ENCODE measurements at places on chromosomes 2 and 18. TPM values are rescaled to one million over a fixed set of nuclear protein-coding genes. Genes with fewer than 3 reads are reported as not detected.

- H3K4me1 ChIP-seq, result peaks cover 13% of the 10 kb centered on the region
- no peak overlapping the region for H3K27ac ChIP-seq
- H3K4me3 ChIP-seq, result no peak overlapping the region
- H3K36me3 ChIP-seq, result no peaks in the 10 kb centered on the region
- H3K27me3 ChIP-seq, result no peaks in the 10 kb centered on the region
Observed at GRCh38 chr2:158321264-158321663, 135.3 kb downstream of the CCDC148 start.

- 0 out of 2 replicates have a peak, but pooled peaks cover 3% of the 10 kb centered on the region for H3K27me3 ChIP-seq
- no peaks in the 10 kb centered on the region for H3K4me1 ChIP-seq
- DNase-seq, result no peak
- no peaks in the 10 kb centered on the region for H3K36me3 ChIP-seq
- H3K4me3 ChIP-seq, result no peak overlapping the region
Observed at GRCh38 chr2:104863468-104864279, 9.8 kb downstream of the POU3F3 start.

- no peaks in the 10 kb centered on the region for H3K36me3 ChIP-seq
- H3K27me3 ChIP-seq, result no peaks in the 10 kb centered on the region
- H3K27ac ChIP-seq, result no peak overlapping the region
- no peaks in the 10 kb centered on the region for H3K4me1 ChIP-seq
- no peak for DNase-seq
Observed at GRCh38 chr2:17272652-17273525, 245.4 kb downstream of the RAD51AP2 start.

DNA sequence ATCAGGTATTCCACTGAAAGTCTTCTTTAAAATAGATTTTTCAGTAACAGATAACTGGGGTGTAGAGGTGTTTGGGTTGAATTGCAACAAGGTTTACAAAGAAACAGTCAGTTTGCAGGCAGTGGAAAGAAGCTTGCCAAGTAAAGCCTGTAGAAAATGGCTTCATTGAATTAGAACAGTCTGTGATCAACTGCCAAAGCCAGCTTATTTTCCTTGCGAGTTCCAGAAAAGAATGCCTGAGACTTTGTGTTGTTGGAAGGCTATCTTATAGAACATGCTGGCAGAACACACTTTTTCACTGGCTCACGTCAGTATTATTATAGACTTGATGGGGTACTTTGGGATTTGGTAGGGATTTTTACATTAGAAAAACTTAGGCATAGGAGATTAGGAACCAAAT is 601.0 kb downstream of the XIRP2 start:
- H3K4me3 ChIP-seq, result no peak overlapping the region
- H3K36me3 ChIP-seq, result no peaks in the 10 kb centered on the region
- H3K27ac ChIP-seq, result no peak overlapping the region
- peaks cover 21% of the 10 kb centered on the region for H3K4me1 ChIP-seq

Gene ERLEC1
- total RNA-seq, result 46.9 TPM

Gene USP34
- total RNA-seq, result 133 TPM

DNA sequence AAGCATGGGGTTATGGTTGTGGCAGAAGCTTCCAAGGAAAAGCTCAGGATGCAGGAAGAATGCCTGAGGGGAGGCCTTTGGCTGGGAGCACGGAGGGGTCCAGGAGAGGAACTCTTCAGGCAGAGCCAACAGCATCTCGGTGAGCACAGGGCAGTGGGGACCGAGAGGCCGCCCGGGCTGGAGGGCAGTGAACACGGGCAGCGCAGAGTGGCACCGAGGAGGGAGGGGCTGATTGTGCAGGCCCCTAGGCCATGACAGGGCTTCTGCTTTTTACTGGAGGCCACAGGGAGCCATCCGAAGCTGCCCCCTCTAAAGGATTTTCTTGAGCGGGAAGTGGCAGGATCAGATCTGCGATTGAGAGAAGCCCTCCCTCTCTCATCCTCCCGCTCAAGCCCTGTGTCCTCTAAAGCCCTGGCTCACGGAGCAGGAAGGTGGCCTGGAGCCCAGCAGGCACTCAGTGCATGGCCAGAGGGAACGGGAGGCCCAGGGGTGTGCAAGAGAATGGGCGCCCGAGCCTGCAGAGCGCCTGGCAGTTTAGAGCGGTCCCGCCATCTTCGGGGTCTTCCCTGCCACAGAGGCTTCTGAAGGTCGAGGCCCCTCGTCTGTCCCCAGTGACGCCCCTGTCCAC is 110.0 kb upstream of the STON1 start:
- DNase-seq, result no peak
- no peak overlapping the region for H3K4me3 ChIP-seq
- H3K4me1 ChIP-seq, result peaks cover 12% of the 10 kb centered on the region
- no peaks in the 10 kb centered on the region for H3K36me3 ChIP-seq

GRCh38 chr2:240467149-240467642 is 31.7 kb downstream of the GPC1 start:
- no peak overlapping the region for H3K27ac ChIP-seq
- H3K27me3 ChIP-seq, result no peaks in the 10 kb centered on the region
- peaks cover 44% of the 10 kb centered on the region for H3K36me3 ChIP-seq
- H3K4me1 ChIP-seq, result no peaks in the 10 kb centered on the region
- peak; percentile 2 for DNase-seq

Gene INO80D
- total RNA-seq, result 6.5 TPM

DNA sequence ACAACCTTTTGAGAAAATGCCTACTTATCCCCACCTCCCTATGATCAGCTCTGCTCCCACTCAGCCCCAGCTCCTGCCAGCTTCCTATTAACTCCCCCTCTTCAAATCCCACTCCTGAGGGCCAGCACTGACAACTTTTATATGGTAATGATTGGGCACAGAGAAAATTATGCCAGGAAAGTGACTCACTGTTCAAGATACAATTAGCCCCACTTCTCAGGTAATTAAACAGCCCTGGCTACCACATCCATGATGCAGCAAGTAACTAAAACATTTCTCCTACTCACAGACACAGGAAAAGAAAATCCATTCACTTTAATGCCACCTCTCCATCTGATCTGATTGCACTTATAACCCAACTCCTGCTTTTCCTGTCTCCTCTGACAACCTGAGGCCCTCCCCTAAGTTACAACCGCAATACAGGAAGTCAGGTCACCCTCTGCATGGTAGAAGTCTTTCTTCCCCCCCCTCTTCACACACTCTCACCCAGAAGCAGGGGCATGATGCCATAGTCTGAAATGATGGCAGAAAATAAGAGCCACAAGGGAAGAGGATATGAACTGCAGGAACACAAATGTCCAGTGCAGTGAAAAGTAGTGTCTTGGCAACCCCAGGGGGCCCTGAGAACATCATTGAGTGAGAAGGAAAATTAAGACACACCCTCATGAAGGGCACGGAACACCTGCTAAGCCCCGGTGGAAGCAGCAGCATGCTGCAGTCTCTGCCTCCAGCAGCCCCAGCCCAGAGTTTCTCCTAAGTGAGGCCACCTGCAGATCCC is 54.4 kb downstream of the STK39 start:
- H3K4me3 ChIP-seq, result no peak overlapping the region
- H3K27me3 ChIP-seq, result no peaks in the 10 kb centered on the region
- DNase-seq, result no peak
- H3K4me1 ChIP-seq, result no peaks in the 10 kb centered on the region

Gene SLC30A3
- 4.4 TPM for total RNA-seq

GRCh38 chr2:44560352-44560751 is 198.6 kb downstream of the CAMKMT start:
- H3K27me3 ChIP-seq, result no peaks in the 10 kb centered on the region
- H3K36me3 ChIP-seq, result no peaks in the 10 kb centered on the region
- H3K4me1 ChIP-seq, result peaks cover 16% of the 10 kb centered on the region
- no peak overlapping the region for H3K4me3 ChIP-seq

DNA sequence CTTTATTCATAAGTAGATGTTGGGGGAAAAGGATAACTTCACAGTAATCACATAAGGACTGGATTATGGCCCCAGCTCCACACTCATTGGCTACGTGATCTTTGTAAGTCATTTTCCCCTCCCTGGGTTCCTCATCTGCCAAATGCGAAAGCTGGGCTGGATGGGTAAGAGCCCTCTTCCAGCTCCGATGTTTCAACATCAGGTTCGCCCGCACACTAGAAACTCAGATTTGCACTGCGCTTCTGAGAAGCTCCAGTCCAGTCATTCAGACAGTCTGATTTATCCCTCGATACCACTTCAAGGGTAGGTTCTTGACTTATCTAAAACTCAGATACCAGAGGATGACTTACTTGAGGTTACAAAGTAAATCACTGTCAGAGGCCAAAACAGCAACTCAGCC is 31.0 kb upstream of the RMDN2 start:
- H3K4me3 ChIP-seq, result no peak overlapping the region
- DNase-seq, result no peak
- no peak overlapping the region for H3K27ac ChIP-seq
- 0 out of 2 replicates have a peak, but pooled peaks cover 5% of the 10 kb centered on the region for H3K27me3 ChIP-seq

Gene VIL1
- total RNA-seq, result 0.02 TPM

- no peak overlapping the region for H3K27ac ChIP-seq
- no peaks in the 10 kb centered on the region for H3K4me1 ChIP-seq
- no peaks in the 10 kb centered on the region for H3K36me3 ChIP-seq
- no peak for DNase-seq
- no peaks in the 10 kb centered on the region for H3K27me3 ChIP-seq
Observed at GRCh38 chr18:62723666-62724281, 8.4 kb downstream of the PHLPP1 start.

DNA sequence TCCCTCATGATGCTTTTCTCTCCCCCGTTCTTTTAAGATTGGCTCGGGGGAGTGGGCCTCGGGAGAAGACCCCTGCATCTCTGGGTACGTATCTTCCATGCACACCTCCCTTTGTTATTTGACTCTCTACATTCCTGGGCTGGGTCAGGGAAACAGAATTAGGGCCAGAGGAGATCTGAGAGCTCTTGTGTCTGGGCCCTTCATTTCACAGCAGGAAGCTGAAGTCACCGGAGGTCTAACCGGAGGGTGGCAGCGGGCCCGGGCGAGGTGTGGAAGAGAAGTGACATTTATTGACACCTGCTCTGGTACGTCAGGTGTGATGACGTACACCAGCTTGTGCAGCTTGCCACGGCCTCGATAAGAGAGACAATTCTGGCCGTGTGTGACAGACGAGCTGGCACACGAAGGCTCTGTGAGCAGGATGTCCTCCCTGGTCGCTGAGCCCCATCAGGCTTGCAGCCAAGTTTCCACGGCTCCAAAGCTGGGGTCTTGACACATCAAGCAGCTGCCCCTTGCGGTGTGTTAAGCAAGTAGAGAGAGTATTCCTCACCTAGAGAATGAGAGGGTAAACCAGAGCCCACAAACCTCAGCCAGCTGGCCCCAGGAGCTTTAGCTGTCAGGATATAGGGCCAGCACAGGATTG is 30.4 kb downstream of the TOGARAM2 start:
- peak overlapping the region; percentile 34 for H3K4me3 ChIP-seq
- H3K27ac ChIP-seq, result peak overlapping the region; percentile 75
- no peaks in the 10 kb centered on the region for H3K36me3 ChIP-seq
- DNase-seq, result peak; percentile 96
- H3K4me1 ChIP-seq, result peaks cover 43% of the 10 kb centered on the region

DNA sequence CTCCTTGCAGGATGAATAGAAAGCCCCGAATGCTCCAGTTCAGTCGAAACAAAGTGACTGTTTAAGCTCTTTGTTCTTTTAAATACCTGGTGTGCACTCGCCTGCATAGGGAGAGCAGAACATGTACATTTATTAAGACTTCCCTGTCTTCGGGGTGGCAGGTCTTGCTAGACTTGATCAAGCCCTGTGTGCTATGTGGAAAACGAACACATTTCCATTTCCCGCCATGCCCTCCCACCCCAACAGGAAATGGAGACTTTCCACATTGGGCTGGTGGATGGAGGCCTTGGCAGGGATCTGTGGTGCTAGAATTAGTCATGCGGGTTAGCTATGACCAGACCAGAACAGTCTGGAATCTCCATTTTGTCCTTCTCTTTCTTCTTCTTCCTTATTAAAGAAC is 321.0 kb upstream of the THSD7B start:
- no peaks in the 10 kb centered on the region for H3K4me1 ChIP-seq
- H3K27me3 ChIP-seq, result peaks cover 5% of the 10 kb centered on the region
- no peak overlapping the region for H3K27ac ChIP-seq
- no peak overlapping the region for H3K4me3 ChIP-seq

Gene HMSD
- total RNA-seq, result not detected

Gene ALPI
- total RNA-seq, result not detected

- H3K27ac ChIP-seq, result no peak overlapping the region
- DNase-seq, result no peak
- no peaks in the 10 kb centered on the region for H3K4me1 ChIP-seq
- H3K36me3 ChIP-seq, result no peaks in the 10 kb centered on the region
Observed at GRCh38 chr18:79187532-79188277, 118.5 kb downstream of the ATP9B start.

Gene TRABD2A
- 1.4 TPM for total RNA-seq

Gene SLC19A3
- not detected for total RNA-seq

GRCh38 chr2:150938527-150938926 is 323.1 kb downstream of the RBM43 start:
- no peaks in the 10 kb centered on the region for H3K4me1 ChIP-seq
- no peaks in the 10 kb centered on the region for H3K27me3 ChIP-seq
- no peak overlapping the region for H3K4me3 ChIP-seq
- no peak overlapping the region for H3K27ac ChIP-seq

DNA sequence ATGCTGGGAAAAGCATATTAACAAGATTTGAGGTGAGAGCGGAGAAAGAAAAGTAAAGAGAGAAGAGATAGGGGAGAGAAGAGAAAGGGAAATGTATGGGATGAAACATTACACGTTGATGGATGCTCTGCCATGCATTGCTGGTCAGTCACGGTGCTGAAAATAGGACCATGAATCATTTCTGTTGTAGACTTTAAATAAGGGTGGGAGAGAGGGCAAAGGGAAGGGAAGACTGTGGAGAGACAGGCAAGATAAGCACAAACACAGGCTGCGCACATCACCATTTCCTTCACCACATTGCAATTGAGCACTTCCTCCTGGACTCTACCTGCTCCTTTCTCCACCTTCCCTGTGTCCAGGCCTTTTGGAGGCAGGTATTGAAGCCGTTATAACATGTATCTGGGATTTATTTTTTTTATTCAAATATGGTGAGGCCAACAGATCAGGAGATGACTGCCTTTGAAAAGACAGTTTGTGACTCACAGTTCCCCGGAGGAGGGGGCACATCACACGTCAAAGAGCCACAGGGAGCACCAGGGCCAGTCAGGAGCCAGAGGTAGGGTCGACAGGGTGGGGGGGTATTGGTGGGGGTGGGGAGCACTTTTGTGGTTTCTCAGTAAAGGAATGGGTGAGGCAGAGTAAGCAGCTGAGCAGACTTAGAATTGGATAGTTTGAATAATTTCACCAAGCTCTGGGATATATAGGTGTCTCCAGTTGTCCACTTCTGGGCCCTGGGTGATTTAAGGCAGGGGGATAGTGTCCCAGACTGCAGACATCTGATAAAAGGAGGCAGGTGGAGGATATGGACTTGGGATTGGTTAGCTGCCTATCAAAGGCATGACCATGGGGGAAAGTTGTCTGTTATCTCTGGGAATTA is 372.8 kb upstream of the ST6GAL2 start:
- no peaks in the 10 kb centered on the region for H3K27me3 ChIP-seq
- peaks cover 40% of the 10 kb centered on the region for H3K4me1 ChIP-seq
- no peak overlapping the region for H3K4me3 ChIP-seq
- DNase-seq, result peak; percentile 89
- H3K27ac ChIP-seq, result peak overlapping the region; percentile 98
- no peaks in the 10 kb centered on the region for H3K36me3 ChIP-seq

GRCh38 chr2:67246791-67247190 is 150.3 kb upstream of the ETAA1 start:
- H3K27ac ChIP-seq, result no peak overlapping the region
- DNase-seq, result no peak
